ENCODE measurements at places on chromosomes 4 and X. TPM values are rescaled to one million over a fixed set of nuclear protein-coding genes. Genes with fewer than 3 reads are reported as not detected.

- no peak for DNase-seq
These were observed 37.1 kb upstream of the HERC6 start for GRCh38 chr4:88341227-88342192.

GRCh38 chrX:129996120-129996519 is 13.7 kb downstream of the BCORL1 start:
- DNase-seq = no peak

GRCh38 chr4:23166919-23167318 is 474.2 kb downstream of the GBA3 start:
- DNase-seq = no peak

GRCh38 chr4:94676970-94677369 is 80.8 kb upstream of the BMPR1B start:
- DNase-seq = no peak

DNA sequence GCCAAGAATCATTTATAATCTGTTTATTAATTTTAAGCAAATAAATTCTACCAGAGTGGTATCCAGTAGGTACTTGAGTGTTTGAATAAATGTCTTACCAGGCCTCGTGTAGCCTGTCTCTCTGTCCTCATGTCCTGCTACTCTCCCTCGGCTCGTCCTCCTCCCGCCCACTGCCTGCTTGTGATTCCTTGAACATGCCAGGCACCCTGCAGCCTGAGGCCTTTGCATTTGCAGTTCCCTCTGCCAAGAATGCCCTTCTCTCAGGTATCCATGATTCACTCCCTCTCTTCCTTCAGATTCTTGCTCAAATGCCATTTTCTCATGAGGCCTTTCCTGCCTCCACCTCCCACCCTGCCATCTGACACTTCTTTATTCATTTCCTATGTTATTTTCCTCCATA is 209.7 kb upstream of the PRPS2 start:
- no peak for DNase-seq

DNA sequence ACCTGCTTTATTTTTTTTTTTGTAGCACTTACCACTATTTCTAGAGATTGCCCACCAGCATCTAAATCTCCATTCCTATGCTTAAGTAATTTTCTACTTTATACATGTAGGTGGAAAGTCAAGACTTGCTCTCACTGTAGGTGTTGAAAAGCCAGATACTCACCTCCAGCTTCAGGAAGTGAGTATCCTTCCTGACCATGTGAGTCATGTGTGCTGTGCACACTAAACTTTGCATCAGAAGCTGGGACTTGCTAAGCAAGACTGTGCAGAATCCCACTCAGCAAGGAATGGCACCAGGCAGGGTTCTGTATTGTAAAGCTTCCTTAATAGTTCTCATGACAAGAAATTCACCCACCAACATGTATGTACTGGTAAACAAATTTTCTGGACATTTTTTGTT is 151.8 kb downstream of the POU4F2 start:
- no peak for DNase-seq

The HTN1 gene
- not detected for polyA plus RNA-seq

The MAOA gene
- not detected for polyA plus RNA-seq

The ATP6AP1 gene
- 100 TPM for polyA plus RNA-seq

The HDX gene
- 0.87 TPM for polyA plus RNA-seq

Measured in naive thymus-derived CD4-positive, alpha-beta T cell (primary cell).